ENCODE measurements at places on chromosomes 4 and X.

GRCh38 chr4:159150821-159151390, 48.0 kb downstream of the RAPGEF2 start:
- DNase-seq = no peak

DNA sequence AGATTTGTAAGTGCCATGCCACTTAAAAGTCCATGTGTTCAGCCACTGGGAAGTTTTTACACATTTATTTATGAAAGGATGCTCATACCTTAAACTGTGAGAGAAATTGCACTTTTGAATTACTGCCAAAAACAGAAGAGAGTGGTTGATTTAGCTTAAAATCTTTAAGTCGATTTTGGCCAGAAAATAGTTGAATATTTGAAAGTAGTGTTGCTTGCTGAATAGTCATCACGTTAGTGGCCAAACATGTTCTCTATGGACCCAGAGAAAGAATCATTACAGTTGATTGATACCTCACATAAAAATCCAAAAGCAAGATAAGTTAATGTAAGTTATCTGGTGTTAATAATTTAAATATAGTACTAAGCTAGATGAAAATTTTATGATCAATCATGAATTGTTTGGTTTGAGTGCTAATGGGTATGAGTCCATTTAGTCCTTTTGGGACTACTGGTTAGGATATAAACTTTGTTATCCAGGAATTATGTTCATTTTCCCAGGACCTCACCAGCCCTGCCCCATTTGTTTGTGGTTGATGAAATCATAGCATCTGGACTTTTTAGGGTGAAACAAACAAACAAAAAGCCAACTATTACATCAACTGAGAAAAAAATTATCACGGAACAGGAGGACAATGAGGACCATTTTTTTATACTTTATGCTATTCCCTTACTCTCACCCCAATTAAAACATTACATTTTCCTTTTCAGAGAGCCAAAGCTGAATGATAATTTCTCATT, 6.3 kb downstream of the GIMD1 start:
- DNase-seq = no peak

GRCh38 chr4:3407171-3407771, 34.5 kb upstream of the HGFAC start:
- no peak for DNase-seq

DNA sequence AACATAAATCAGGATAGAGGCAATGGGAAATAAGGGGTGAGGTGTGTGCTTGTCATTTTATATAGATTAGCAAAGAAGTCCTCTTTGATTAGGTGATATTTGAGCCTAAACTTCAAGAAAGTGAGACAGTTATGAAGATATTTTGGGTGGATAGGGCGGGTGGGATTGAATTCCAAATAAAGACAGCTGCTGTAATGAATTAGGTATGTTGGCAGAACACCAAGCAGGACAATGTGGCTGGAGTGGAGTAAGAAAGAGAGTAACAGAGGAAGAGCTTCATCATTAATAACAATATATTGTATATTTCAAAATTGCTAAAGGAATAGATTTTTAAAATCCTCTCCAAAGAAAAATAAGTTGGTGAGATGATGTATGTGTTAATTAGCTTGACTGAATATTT, 91.0 kb upstream of the CENPE start:
- DNase-seq = no peak

DNA sequence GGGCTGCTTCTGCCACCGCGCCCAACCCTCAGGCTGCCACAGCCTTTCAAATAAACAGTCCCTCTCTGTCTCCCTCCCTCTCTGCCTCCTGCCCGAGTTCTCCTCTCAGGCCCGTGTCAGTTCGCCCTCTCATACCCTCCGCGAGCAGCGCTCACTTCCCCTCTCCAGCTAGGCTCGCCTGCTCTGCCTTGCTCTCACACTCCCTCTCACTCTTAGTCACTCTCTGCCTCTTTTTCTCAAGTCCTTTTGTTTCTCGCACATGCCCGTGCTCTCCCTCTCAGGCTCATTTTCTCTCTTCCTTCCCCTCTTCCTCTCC, 3.2 kb downstream of the EFNB1 start:
- peak; percentile 86 for DNase-seq

DNA sequence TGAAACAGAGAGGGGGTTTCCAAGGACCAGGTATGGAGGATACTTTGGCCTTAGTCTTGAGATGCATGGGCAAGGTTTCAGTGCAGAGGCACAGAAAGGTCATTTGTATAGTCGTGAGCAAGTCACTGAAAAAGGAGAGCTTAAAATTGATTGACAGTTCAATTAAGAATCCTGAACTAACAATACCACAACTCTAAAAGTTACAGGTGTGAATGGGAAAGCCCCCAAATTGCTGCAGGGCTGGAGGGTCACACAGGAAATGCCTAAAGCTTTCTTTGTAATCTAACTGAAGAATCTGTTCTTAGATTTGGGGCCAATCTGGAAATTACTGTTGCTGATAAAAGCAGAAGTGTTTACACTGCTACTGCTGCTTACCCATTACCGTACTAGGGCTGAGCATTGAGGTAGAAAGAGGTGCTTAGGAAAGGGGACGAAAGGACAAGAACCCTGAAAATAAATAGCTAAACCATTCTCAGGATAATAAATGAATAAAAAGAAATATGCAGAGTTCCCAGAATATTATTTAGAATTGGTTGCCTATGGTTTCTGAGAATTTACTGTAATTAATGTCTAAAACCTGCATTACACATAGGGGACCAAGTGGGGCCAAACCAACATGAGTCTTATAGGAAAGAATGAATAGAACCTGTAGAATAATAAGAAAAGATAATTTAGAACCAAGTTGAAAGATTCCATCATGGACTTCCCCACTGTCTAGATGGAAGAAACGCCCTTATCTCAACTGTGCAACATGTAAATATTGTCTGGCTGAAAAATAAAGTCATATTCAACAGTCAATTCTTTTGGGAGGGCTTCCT, 91.9 kb upstream of the PPP1R2C start:
- DNase-seq = no peak

GRCh38 chrX:148784137-148784536, 283.7 kb downstream of the AFF2 start:
- DNase-seq = no peak

GRCh38 chr4:38562751-38563198, 101.2 kb upstream of the KLF3 start:
- DNase-seq = peak; percentile 11

GRCh38 chr4:155592179-155592937, 74.3 kb upstream of the GUCY1A1 start:
- no peak for DNase-seq

- peak; percentile 91 for DNase-seq
Observed at GRCh38 chr4:139014371-139015268, 961 bp upstream of the NOCT start.

- no peak for DNase-seq
Observed at GRCh38 chrX:153501530-153501929, 6.8 kb downstream of the BGN start.

DNA sequence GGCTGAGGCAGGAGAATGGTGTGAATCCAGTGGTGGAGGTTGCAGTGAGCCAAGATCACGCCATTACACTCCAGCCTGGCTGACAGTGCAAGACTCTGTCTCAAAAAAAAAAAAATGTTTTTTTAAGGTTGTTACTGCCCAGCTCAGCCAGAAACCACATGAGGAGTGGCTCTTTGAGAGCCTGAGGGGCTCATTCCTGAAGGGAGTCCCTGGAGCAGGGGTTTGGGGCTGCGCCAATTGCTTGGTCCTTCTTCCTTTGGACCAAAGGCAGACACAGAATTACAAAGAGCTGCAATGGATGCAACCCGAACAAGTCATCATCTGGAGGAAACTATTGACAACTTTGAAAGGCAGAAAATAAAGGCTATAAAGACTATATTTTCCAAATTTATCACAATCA, 60.6 kb upstream of the WWC2 start:
- DNase-seq = no peak

DNA sequence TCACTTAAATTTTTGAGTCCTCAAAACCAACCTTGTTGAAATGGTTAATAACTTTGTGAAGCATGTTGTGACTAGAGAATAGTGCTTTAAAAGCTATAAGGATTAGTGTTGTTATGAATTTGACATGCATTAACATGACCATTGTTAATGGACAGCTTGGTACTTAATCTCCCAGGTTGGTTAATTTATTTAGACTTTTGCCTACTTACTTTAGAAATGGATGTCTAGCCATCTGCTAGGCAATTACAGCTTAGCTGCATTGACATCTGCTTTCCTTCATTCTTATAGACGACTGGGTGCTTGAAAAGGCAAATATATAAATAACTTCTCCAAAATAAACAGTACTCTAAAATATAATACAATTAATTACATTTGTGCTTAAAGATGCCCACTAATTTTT, 368.0 kb downstream of the CCSER1 start:
- DNase-seq = no peak

DNA sequence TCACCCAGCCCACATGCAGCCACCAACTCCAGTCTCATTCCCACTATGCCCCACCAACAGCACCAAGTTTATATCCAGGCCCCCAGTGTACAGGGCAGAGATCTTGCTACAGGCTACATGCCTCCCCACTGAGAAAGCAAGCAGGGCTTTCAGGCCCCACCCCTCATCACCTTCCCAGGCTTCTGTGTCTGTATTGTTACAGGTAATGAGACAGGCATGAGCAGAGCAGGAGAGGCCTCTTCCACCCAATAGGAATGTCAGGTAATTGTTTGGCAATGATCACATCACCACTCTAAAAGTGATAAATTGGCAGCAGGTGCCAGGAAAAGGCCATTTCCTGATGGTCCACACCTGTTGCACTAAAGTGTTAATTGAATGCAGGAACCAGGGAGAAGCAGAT, 102.5 kb downstream of the ZNF518B start:
- DNase-seq = no peak

DNA sequence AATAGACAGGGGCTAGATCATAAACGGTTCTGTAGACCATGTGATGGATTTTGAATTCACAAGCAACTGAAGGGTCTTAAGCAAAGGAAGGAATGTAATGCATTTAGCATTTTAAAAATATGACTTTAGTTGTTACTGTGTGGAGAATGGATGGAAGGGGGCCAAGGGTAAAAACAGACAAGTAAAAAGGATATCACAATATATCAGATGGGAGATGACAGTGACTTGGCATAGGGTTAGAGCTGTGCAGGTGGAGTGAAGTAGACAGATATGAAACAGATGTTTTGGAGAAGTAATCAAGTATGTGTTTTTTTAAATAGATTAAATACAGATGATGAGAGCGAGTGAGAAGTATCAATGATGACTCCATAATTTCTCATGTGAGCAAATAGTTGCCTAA, 1116.0 kb upstream of the TENM3 start:
- no peak for DNase-seq

- DNase-seq = peak; percentile 12
Observed at GRCh38 chrX:136336623-136337022, 35.9 kb downstream of the ADGRG4 start.

DNA sequence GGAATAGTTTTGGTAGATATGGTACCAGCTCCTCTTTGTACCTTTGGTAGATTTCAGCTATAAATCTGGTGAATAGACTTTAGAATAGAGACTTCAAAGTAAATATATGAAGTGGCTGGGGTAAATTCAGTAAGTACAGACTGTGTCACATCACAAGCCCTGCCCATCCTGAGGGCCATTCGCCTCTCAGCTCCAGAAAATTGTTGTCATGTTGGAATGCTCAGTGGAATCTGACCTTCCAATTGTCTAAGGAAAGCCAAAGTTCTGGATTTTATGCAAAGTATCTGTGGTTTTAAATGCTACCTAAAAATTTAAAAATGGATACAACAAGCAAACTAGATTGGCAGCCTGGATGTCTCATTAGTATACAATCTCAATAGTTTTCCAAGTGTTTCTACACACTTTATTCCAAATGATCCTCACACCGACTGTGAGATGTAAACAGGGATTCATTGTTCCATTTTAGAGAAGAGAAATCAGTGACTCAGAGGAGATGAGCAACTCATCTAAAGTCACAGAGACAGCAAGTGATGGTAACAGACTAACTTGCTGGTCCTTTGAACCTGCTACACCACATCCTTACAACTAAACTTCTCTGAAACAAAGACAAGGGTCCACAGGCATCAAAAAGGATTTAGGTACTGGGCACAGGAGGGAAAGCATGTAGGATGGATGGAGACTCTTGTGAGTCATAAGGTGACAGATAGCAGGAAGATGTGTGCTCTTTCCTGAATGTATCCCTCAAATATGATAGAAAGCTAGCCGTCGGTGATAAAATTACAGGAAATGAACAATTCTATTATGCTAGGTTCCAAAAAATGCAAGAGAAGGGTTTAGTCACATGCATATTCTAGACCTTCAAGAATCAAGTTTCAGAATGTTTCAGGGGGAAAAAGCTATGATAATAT, 127.3 kb downstream of the ATP10D start:
- peak; percentile 36 for DNase-seq

- DNase-seq = peak; percentile 33
Observed at GRCh38 chr4:109611045-109611646, 51.1 kb downstream of the MCUB start.

DNA sequence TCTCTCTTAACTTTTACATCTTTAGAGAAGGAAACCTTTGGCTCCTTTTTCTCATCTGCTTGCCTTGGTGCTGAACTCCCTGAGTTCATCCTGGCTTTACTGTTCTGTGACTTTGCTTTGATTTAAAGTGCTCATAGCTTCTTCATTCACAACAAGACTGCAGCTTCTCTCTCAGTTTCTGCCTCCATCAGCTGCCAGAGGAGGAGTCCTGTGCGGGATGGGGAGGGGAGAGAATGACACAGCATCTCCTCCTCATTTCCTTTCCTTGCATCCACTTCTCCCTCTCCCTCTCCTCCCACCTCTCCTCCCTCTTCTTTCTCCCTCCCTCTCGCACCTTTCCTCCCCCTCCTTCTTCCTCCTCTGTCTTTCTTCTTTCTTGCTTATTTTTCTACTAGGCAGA, 42.0 kb downstream of the CBLL2 start:
- DNase-seq = peak; percentile 19

- no peak for DNase-seq
Observed at GRCh38 chrX:12379671-12380070, 241.4 kb downstream of the FRMPD4 start.

- DNase-seq = peak; percentile 65
Observed at GRCh38 chr4:152039023-152039481, 278.2 kb upstream of the GATB start.

DNA sequence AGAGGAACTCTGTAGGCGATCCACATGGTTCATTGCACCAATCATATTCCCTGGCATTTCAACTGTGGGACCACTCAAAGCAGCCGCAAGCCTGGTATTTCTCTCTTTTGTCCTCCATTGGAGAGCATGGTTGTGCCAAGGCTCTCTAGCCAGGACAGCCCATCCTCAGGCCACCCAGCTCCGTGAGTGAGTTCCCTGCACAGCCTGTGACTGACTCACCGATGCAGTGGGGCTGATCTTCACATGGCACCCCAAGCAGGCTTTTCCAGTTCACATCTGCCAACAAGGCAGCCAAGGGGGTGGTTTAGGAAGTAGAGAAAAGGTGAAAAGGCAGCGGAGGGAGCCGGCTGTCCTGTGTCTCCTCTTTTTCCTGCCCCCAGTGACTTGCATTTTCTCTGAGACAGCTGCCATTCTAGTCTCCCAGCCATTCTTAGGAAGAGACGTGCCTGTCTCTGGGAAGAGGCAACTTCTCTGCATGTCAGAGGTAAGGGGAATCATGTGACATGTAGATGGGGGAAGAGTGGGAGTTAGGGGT, 69.2 kb downstream of the MID1IP1 start:
- DNase-seq = no peak

- no peak for DNase-seq
Observed at GRCh38 chrX:154349359-154349935, 25.0 kb downstream of the FLNA start.
